ENCODE measurements at places on chromosomes 6 and 20.

- no peaks in the 10 kb centered on the region for H3K36me3 ChIP-seq
- H3K4me3 ChIP-seq: no peak overlapping the region
- peaks cover 2% of the 10 kb centered on the region for H3K4me1 ChIP-seq
Measured at GRCh38 chr20:46093531-46093930, 3.8 kb upstream of the NCOA5 start.

DNA sequence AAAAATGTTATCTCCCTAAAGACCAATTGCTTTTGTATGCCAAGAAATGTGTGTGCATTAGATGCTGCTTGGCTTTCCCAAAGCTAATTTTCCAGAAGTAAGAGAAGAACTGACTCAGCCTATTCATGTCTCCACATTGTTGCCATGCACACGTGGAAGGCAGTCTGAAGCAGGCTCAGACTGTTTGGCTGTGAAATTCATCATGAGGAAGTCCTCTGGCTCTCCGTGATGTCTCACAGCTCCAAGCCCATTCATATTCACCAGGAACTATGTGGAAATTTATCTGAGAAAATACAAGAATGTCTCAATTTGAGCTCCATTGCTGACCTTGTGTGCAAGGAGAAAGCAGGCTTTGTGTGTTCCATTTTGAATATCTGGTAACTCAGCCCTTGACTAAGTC lies 1022.2 kb upstream of the GJE1 start:
- no peaks in the 10 kb centered on the region for H3K4me1 ChIP-seq
- H3K36me3 ChIP-seq: no peaks in the 10 kb centered on the region
- no peak overlapping the region for H3K4me3 ChIP-seq
- H3K27me3 ChIP-seq: no peaks in the 10 kb centered on the region
- no peak for DNase-seq
- no peak overlapping the region for H3K27ac ChIP-seq

DNA sequence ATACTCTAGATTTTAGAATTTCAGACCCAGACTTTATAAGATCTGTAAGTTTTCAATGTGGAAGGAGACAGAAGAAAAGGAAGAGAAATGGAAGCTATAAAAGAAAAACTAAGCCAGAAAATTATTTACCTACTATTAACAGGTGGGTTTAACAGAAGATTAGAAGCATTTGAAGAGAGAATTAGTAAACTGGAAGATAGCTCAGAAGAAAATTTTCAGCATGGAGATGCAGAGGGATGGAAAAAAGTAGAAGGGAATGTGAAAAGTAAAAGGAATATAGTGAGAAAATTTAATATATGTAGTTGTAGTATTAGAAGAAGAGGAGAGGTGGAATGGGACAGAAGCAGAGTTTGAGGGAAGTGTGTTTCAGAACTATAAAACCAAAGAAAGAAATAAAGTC lies 56.1 kb downstream of the QKI start:
- H3K27me3 ChIP-seq: no peaks in the 10 kb centered on the region
- H3K27ac ChIP-seq: no peak overlapping the region
- H3K4me1 ChIP-seq: no peaks in the 10 kb centered on the region
- H3K4me3 ChIP-seq: no peak overlapping the region
- H3K36me3 ChIP-seq: no peaks in the 10 kb centered on the region
- no peak for DNase-seq

DNA sequence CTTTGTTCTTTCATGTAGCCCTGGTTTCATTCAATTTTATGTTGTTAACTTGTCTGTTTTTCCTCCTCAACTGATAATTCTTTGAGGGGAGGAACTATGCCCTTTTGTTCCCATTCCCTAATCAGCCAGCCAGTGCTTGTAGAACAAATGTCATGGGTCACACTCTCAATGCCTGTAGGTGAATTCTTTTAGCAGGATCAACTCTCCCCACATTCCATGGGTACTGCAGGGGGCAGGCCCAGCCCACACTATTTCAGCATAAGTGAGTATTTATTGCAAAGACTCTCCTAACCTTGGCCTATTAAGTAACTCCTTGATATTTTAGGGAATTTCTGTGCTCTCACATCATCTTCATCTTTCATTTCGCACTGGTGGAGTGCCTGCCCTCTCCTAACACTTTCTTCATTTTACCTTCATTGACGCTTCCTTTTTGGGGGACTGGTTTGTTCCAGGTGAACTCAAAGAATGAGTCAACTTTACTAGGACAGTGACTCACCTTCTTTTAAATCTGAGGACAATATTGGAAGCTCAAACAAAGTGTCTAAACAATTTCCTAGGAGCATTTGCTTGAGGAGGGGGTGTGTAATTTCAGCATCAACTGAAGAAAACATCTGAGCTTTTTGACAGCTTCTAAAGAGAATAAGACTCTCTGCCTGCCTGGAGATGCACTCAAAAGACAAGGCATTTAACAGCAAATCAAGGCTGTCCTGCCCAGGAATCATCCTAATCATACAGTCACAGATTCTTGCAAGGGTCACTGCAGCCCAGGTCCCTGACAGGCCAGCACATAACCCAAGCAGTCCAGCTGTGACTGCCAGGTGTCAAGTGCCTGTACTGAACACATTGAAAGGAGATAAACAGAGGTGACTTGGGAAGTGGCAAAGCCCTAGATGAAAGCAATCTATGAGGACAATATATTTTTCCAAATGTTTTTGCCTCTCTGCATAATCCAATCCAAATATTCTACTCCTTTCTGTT lies 263.9 kb upstream of the PRND start:
- no peaks in the 10 kb centered on the region for H3K36me3 ChIP-seq
- no peak for DNase-seq
- no peak overlapping the region for H3K27ac ChIP-seq
- no peaks in the 10 kb centered on the region for H3K27me3 ChIP-seq

DNA sequence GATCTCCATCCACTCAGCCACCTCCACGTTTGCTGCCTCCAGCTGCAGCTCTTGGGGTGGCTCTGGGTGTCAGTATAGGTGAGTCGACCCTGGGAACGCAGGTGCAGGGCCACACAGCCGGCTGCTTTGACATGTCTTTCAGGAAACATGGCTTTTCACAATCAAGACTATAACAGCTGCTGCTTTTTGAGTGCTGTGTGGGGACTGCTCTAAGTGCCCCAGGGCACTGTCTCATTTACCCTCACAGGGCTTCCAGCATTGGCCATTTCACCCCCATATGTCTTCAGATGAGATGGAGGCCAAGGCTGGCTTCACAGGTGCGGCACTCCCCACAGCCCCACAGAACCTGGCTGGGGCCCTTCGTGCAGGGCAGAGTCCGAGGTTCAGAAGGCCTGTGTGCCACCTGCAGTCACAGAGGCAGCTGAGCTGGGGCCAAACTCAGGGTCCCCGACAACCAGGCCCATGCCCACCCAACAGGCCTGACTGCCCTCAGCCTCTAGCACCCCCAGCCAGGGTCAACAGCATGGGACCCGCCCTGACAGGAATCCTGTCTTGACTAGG lies 14.9 kb upstream of the CST7 start:
- peaks cover 5% of the 10 kb centered on the region for H3K4me1 ChIP-seq
- H3K36me3 ChIP-seq: no peaks in the 10 kb centered on the region
- no peak overlapping the region for H3K27ac ChIP-seq
- H3K27me3 ChIP-seq: no peaks in the 10 kb centered on the region

GRCh38 chr6:37985355-37985754 lies 165.8 kb downstream of the ZFAND3 start:
- no peaks in the 10 kb centered on the region for H3K27me3 ChIP-seq
- H3K4me3 ChIP-seq: no peak overlapping the region
- DNase-seq: no peak
- H3K4me1 ChIP-seq: no peaks in the 10 kb centered on the region
- H3K36me3 ChIP-seq: no peaks in the 10 kb centered on the region

GRCh38 chr6:34513646-34514045 lies 42.5 kb downstream of the SPDEF start:
- no peaks in the 10 kb centered on the region for H3K4me1 ChIP-seq
- DNase-seq: no peak
- H3K4me3 ChIP-seq: no peak overlapping the region
- H3K27ac ChIP-seq: no peak overlapping the region

DNA sequence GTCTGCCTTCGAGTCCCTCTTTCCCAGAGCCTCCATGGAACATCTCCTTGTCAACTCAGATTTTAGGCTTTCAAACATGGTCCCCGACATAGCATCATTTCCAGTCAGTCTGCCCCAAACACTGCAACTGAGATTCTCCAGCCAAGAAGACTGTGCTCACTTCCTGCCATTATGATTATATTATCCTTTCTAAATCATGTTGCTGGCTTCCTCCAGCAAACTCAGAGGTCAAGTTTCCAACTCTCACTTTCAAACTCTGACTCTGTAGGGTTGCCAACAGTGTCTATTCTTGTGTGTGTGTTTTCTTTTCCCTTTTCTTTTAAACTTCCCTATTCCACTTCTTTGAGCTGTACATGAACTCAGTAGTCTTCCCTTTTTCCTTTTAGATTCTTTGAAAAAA lies 61.2 kb upstream of the TRAF3IP2 start:
- H3K4me1 ChIP-seq: peaks cover 25% of the 10 kb centered on the region
- H3K27ac ChIP-seq: no peak overlapping the region
- no peak for DNase-seq
- no peaks in the 10 kb centered on the region for H3K27me3 ChIP-seq
- peaks cover 13% of the 10 kb centered on the region for H3K36me3 ChIP-seq
- H3K4me3 ChIP-seq: no peak overlapping the region

Measured in Peyer's patch (tissue), 4 donors.